Activated naive CD4-positive, alpha-beta T cell treated with anti-CD3 and anti-CD28 coated beads, Interleukin-2, amount 50 U/mL, for 72 hours (primary cell): ENCODE measurements at places on chromosomes 2 and 18.
A peak's percentile ranks its signal among the peaks of the same experiment; 100 is the strongest.

DNA sequence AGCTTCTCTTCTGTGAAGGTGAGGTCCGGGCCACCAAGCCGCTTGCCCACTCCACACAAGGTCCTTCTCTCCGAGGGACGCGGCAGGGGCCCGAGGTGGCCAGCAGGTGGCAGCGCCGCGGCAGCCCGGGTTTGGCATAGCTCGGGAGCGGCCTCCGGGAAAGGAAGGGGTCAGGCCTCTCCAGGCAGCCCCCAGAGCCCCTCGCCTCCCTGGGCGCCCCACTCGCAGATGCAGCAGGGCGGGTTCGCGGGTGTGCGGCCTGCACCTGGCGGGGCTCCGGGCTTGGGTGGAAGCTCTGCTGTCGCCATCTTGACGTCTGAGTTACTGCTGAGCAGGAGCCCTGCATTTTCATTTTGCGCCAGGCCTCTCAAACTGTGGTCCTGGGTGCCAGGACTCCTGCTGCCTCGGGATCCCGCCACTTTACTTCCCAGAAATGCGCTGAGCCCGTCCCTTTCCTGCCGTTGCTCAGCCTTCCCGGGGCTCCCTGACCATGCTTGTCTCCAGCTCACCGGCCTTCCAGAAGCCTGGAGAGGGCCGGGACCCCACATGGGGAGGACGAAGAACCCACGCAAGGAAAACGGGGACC, 18.6 kb upstream of the NCL start:
- peak; percentile 82 for DNase-seq

DNA sequence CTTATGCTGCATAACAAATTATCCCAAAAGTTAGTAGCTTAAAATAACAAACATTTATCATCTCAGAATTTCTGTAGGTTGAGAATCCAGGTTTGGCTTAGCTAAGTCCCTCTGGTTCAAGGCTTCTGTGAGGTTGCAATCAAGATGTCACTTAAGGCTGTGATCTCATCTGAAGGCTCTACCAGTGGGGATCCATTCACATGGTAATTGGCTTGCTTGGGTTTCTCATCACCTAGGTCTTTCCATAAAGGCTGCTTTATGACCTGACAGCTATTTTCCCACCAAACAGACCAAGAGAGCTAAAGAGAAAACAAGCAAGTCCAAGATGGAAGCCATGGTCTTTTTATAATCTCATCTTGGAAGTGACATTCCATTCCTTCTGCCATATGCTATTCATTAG, 137.3 kb downstream of the DTNA start:
- no peak for DNase-seq

GRCh38 chr2:37322368-37322767, 2.3 kb downstream of the PRKD3 start:
- DNase-seq: no peak

- no peak for DNase-seq
Observed at GRCh38 chr2:2505604-2506003, 174.5 kb upstream of the MYT1L start.

DNA sequence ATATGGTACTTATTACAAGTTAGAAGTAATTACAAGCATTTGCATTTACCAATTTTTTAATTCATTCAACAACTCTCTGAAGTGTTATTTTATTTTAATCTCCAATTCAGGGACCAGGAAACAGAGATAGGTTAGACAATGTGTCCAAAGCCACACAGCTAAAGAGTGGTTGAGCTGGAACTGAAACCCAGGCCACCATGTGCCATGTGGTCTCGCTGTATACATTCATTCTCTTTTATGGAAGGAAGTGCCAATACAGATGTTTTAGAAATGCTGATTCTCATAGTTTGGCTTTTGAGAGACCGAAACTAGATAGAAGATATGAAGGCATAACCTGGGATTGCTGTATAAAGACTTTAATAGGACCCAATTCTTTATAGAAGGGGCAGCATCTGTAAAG, 684.6 kb upstream of the ID2 start:
- no peak for DNase-seq

- no peak for DNase-seq
Observed at GRCh38 chr18:26714739-26715138, 150.8 kb downstream of the AQP4 start.

DNA sequence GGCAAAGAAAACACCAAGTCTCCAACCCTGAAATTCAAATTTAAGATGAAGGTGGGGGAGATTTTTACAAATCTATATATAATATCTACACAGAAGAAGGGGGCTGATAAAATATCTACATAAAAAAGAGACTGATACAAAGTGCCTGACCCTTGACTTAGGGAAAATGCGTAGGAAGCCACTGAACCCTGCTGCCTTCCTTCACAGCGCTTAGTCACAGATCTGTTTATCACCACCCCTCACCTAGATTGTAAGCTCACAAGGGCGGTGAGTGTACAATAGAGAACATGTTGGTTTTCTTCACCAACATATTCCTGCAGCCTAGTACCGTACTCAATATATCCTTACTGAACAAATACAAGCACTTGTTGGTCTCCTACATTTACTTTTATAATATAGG, 54.3 kb downstream of the NOL10 start:
- no peak for DNase-seq

DNA sequence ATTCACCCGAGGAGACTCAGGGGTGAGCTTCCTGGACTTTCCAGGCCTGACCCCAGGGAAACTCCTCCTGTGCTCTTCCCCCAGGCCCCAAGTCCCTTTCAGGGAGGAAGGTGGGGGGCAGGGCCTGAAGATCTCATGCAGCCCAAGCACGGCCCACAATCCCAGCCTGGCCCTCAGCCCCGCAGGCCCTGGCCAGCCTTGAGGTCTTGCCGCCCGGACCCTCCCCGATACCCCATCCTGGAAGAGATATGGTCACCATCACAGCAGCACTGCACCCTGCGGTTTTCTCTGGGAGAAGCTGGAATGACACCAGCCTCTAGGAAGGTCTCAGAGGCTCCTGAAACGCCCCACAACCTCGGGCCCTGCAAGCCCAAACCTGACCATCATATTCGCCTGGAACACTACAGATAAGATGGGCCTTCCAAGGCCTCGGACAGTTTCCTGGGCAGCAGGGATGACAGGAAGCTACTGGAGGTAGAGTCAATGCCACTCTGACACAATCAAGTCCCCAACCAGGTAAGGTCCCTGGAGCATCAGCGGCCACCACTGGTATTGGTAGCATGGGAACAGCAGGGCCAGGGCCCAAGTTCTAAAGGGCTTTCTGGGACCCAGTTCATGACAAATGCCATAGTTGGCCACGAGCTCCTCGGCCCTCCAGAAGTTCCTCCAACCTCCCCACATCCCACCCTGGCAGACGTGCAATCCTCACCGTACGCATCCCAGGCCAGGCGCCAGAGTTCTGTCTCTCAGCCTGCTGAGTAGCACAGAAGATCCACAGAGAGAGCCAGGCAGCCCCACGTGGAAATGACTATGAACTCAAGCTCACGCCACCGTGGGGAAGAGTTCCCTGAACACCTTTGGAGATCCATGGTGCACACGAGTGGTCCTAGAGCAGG, 8.6 kb downstream of the SDC1 start:
- no peak for DNase-seq

- DNase-seq: no peak
Observed at GRCh38 chr2:76498360-76498759, 787.6 kb upstream of the GCFC2 start.

- no peak for DNase-seq
Observed at GRCh38 chr2:127796389-127796788, 14.6 kb downstream of the WDR33 start.

DNA sequence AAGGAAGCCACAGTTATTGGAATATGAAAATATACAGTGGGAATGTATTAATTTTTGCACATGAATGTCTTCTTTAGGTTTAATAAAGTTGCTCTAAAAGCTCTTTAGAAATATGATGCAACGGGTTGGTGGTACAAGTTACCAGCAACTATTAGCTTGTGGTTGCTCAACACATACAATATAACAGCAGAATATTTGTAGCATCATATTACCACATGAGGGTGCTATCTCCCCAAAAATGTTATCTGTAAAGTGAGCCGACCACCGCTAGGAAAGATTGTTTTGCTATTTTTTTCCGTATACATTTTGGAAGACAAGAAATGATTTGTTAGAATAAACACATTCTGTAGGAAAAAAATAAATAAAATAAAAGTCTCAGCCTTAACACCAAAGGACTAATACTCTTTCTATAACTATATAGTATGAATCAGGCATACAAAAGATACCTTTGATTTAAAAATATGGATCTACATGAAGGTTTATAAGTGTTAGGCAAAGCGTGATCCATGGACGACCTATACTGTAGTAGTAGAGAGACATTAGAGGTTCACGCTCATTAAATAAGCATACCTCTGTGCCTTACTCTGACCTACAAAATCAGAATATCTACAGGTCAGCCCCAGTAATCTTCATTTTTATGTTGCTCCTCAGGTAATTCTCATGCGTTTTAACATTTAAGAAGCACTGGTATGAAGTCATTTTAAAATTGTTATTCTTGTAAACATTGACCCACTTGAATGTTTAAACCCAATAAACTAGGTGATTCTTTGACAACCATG, 1110.6 kb upstream of the ACVR2A start:
- no peak for DNase-seq

- DNase-seq: no peak
Observed at GRCh38 chr2:186639939-186640338, 50.1 kb downstream of the ITGAV start.

- no peak for DNase-seq
Observed at GRCh38 chr2:216339456-216340279, 32.6 kb downstream of the MARCHF4 start.

- no peak for DNase-seq
Observed at GRCh38 chr2:19752500-19752899, 149.3 kb downstream of the TTC32 start.

GRCh38 chr2:188203776-188204175, 87.9 kb upstream of the GULP1 start:
- no peak for DNase-seq
